ENCODE measurements at places on chromosomes 3 and 15.

DNA sequence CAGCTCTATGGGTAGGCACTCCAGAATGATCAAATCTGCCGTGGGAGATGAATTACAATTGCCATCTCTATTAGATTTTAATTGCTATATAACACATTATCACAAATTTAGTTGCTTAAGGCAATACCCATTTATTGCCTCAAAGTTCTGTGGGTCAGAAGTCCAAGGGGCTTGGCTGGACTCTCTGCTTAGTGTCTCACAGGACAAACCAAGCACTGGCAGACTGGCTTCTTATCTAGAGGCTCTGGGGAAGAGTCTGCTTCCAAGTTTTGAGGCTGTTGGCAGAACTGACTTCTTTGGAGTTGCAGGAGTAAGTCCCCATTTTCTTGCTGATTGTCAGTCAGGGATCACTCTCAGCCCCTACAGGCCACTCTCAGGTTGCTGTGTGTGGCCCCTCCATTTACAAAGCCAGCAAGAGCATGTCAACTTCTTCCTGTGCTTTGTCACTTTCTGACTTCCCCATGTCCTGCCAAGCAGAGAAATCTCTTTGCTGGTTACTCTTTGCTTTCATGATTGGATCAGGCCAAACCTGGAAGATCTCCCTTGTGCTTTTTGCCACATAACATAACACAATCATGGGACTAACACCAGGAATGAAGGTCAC, 93.5 kb upstream of the PRICKLE2 start:
- DNase-seq = no peak

GRCh38 chr15:26017665-26018064, 154.5 kb upstream of the ATP10A start:
- DNase-seq = no peak

GRCh38 chr3:197881270-197881969, 68.6 kb upstream of the RPL35A start:
- DNase-seq = no peak

DNA sequence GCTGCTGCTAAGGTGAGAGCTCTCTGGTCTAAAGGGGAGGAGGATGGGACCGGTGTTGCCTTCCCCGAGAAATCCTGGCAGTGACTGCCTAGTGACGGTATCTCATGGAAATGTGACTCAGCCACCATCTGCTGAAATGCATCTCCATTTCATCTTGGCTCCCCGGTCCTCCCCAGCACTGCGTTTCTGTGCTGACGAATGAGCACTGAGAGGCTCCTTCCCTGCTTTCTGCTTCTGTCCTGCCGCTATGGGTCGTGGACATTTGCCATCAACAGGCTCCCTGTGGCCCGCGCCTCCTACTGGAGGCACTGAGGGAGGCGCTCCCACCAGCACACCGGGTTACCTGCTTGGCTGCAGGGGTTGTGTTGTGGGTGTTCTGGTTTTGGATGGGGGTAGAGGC, 13.5 kb upstream of the SEC13 start:
- DNase-seq = no peak

DNA sequence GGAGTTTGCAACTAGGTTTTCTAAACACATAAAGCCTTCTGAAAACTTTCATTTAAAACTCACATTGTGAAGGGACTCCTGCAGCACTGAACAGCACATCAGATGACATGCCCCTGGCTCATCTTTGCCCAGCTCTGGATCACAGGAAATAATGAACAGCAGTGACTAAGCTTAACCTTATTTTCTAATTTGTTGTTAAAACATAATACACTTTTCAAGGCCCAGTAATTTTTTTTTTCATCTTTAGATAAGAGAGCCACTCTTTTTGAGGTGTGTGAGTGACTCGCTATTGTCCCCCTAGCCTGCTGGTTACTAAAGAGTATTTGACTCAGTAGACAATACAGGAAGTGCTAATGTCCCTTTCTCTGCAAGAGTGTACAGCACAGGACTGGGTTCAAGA, 204.0 kb downstream of the OSBPL10 start:
- no peak for DNase-seq

GRCh38 chr3:178996399-178996798, 75.2 kb downstream of the ZMAT3 start:
- DNase-seq = no peak

DNA sequence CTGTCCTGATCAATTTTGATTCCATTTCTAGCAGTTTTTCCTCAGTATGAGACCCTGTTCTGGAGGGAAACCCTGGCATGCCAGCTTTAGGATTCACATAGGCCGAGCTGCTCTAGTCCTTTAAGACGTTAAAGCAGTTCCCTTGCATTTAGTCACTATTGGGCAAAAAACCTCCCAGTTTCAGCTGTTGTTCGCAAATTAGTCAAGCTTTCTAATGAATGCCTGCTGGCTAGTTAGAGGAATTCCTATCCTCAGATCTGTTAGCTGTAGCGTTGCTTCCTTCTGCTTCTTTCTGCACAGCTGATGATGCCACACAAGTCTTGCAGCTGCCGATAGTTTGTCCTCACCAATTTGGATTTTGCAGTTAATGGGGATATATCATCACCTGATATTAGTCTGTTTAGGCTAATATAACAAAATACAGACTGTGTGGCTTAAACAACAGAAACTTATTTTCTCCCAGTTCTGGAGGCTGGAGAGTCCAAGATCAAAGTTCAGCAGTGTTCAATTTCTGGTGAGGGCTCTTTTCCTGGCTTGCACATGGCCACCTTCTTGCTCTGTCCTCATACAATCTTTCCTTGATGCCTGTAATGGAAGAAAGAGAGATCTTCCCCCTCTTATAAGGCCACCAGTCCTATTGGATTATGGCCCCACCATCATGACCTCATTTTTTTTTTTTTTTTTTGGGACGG, 7.5 kb upstream of the UBL7 start:
- no peak for DNase-seq

- DNase-seq = no peak
Measured at GRCh38 chr3:58482917-58483636, 8.8 kb upstream of the KCTD6 start.

DNA sequence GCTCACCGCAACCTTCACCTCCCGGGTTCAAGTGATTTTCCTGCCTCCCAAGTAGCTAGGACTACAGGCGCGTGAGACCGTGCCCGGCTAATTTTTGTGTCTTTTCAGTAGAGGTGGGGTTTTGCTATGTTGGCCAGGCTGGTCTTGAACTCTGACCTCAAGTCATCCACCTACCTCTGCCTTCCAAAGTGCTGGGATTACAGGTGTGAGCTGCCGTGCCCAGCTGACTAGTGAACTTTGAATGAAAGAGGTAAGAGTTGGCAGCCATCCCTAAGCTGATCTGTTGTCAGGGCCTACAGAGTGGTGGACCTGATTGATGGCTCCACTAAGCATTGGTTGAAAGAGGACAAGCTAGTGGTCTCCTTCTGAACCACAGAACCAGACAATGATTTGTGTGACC, 15.3 kb downstream of the PXK start:
- no peak for DNase-seq

GRCh38 chr3:123072152-123072551, 5.3 kb downstream of the PDIA5 start:
- no peak for DNase-seq

DNA sequence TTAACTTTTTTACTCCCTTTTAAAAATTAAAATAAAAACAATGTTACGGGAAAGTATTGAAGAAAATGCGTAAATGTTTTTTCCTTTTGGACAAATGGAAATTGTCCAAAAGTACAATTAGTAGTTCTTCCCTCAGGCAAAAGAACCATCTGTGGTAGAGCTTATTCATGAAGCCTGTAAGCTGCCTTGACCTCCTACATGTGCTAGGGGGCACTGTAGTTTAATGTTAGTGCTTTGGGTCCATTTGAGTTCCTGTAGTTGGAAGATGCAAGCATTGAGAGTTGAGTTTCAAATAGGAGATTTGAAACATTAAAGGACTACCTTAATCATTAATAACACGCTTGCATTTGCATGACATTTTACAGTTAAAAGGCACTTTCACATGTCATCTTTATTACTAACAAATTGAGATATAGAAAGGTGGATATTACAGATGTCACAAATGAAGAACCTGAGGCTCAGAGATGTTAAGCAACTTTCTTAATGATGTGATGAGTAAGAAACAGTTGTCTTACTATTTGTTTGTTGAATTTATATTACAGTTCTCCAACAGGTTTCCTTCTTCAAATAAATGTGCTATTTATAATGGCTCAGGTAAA, 1.8 kb upstream of the ZNF385D start:
- no peak for DNase-seq

- no peak for DNase-seq
Measured at GRCh38 chr3:14806641-14807263, 12.0 kb upstream of the FGD5 start.

DNA sequence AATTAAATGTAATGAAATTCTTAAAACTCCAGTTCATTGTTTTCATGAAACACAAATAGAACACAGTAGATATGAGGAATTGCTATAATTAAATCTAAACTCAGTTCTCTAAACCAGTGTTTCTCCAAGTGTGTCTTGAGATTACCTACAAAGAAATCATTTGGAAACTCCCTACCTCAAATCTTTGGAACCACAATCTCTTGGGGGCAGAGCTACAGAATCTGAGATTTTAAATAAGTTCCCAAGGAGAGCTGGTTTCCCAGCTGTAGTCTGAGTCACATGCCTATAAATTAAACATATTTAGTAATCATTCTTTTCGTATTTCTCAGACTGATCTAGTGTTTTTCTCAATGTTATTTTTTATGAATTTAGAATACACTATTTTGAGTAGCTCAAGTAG, 17.0 kb upstream of the ACTC1 start:
- no peak for DNase-seq

DNA sequence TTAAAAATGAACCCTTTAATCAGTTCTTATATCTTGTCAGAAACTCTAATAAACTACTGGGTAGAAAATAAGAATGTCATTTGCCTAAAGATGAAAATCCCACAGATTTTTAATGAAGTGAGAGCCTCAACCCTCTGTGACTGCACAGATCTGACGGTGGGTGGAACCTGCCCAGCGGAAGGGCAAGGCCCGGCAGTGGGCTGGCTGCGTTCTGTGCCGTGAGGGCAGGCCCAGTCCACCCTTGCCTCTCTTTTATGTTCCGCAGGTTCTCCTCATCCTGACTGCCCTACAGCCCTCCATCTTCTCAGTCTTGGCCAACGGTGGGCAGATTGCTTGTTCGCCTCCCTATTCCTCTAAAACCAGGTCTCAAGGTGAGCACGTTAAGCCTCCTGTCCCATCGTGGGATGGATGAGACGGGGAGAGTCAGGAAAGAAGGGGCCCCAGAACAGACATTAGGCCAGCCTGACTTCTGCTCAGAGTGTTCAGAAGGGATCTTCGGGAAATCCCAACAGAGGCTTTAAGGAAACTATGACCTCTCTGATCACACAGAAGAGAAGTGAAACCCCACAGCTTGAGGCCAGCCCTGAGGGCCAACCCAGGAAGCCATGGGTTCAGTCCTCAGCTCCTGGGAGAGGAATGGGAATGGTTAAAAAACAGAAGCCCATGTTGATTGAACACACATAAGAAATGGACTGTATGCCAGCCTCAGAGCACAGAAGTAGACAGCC, 16.0 kb downstream of the SLC51A start:
- no peak for DNase-seq

DNA sequence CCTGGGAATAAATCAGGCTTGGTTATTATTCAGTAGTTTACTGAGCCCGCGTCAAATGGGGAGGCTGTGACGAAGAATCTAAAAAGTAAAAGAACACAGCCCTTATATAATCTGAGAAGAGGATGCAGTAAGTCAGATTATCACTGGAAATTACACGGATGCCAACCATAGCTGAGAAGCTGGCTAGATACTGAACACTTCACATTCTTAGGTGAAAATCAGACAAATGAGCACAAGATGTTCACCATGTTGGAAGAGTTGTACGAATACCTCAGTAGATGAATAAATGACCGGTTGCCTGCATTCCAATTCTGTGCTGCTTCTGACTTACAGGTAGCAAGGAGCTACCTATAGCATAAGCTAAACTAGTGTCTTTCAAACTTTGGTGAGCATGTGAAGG, 254.3 kb downstream of the THRB start:
- DNase-seq = no peak

GRCh38 chr15:70618929-70619328, 144.4 kb downstream of the UACA start:
- no peak for DNase-seq

- DNase-seq = no peak
Measured at GRCh38 chr15:77721963-77722362, 89.3 kb upstream of the LINGO1 start.

GRCh38 chr15:92105611-92106010, 252.1 kb downstream of the SLCO3A1 start:
- no peak for DNase-seq

DNA sequence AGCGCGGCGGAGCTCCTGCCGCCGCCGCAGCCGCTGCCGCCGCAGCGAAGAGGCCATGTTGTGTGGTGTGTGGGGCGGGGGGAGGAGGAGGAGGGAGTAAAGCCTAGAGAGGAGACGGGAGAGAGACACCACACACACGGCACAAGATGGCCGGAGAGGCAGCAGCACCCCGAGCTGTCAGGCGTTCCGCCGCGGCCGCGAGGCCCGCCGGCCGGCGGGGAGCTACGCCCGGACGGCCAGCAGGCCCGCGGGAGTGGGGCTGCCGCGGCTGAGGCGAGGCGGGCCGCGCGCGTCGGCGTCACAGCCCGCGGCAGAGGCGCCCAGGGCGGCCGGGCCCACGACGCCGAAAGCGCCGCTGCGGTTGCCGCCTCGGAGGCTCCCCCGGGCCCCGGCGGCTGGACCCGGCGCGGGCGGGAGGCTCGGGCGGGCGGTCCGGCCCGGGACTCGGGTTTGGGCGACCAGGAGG, 17.4 kb upstream of the CHD2 start:
- DNase-seq = no peak

DNA sequence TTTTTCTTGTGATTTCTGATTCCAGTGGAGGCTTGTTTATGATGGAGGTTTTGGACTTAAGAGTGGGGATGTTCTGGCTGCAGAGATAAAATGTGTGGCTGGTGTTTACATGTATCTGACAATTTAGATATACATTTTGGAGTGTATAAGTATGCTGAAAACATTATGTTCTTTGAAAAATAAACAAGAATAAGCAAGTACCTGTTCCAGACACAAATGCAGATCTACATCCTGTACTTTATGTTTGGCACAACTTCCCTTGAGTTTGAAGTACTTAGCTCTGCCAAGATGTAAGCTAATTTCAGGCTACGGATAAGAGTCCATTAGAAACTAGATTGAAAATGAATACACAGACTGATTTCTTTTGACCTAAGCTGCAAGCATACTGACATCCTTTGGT, 277.2 kb downstream of the CHST2 start:
- DNase-seq = no peak

GRCh38 chr3:143035466-143036211, 34.3 kb downstream of the U2SURP start:
- DNase-seq = no peak

DNA sequence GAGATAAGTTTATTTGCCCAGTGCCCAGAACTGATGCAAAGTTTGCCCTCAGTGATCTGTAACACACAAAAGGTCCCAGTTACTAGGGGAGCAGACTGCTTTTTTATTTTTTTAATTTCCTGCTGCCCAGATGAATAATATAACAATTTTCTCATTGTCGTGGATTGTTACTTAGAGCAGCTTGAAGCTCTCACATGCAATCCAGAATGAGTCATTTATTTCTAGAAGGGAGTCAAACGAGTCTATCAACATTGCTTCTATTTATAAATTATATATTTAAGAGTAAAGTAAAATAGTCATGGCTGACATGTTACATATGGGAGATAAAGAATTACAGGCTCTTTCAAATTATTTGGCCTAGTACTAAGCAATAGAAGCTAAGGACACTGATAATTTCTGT, 41.3 kb downstream of the MEIS2 start:
- no peak for DNase-seq

- no peak for DNase-seq
Measured at GRCh38 chr3:190605385-190605784, 91.5 kb downstream of the IL1RAP start.

GRCh38 chr15:79602731-79603130, 170.6 kb downstream of the MINAR1 start:
- DNase-seq = no peak

GRCh38 chr3:2303566-2303965, 204.9 kb downstream of the CNTN4 start:
- no peak for DNase-seq
